Activated CD4-positive, CD25-positive, alpha-beta regulatory T cell (primary cell): ENCODE measurements at places on chromosomes 12 and 14.

GRCh38 chr14:82113710-82114109 lies 580.1 kb upstream of the SEL1L start:
- DNase-seq = no peak

DNA sequence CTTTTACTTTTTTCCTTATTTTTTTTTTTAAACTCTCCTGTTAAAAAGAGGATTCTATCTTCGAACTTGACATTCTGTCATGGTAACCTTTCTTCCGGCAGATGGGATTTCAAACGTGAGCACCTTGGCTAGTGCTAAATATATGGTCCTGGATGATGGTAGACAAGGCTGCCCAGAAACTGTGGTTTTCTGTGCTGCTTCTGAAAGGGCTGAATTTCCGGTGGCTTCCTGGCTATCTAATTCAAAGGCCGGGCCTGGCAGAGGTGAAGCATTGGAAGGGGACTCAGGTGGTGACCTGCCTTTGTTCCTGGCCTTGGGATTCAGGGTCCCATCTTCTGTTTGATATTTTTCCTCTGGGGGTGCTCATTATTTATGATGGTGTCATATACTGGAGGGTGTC lies 118.6 kb upstream of the MYL2 start:
- no peak for DNase-seq

- DNase-seq = no peak
Observed at GRCh38 chr12:76649099-76649498, 89.5 kb upstream of the OSBPL8 start.

DNA sequence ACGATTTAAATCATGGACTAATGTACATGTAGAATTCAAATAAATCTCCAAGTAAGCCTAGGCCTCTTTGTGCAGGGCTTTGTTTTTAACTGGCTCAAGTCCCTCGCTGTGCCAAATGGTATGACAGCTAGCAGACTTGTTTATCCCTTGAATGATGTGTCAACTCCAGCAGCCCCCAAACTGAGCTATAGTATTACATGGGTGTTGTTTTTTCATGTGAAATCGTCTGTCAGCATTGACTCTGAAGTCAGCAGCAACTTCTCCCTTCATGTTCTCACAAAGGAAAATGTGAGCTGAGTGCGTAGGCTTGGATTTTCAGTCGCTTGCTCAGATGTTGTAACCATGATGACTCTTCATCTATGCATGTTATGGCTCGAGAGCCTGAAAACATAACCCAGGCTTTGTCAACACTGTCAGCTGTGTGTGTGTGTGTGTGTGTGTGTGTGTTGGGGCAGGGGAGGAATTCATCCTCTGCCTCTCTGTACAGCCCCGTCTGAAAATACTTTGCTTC lies 73.3 kb downstream of the PTHLH start:
- DNase-seq = no peak

DNA sequence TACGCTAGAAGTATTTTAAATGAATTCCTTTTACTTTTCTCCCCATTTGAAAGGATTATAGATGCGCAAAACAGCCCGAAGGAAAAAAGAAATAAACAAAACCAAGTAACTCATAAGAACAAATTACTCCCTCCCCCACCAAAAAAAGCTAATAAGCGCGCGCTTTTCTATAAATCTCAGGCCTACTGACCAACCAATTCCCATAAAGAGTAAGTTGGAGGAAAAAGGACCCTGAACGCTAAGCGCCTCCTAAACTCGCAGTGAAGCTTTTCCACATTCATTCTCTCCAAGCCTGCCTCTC lies 588 bp downstream of the MBIP start:
- no peak for DNase-seq

GRCh38 chr12:49277466-49277865 lies 12.6 kb downstream of the TUBA1C start:
- no peak for DNase-seq

DNA sequence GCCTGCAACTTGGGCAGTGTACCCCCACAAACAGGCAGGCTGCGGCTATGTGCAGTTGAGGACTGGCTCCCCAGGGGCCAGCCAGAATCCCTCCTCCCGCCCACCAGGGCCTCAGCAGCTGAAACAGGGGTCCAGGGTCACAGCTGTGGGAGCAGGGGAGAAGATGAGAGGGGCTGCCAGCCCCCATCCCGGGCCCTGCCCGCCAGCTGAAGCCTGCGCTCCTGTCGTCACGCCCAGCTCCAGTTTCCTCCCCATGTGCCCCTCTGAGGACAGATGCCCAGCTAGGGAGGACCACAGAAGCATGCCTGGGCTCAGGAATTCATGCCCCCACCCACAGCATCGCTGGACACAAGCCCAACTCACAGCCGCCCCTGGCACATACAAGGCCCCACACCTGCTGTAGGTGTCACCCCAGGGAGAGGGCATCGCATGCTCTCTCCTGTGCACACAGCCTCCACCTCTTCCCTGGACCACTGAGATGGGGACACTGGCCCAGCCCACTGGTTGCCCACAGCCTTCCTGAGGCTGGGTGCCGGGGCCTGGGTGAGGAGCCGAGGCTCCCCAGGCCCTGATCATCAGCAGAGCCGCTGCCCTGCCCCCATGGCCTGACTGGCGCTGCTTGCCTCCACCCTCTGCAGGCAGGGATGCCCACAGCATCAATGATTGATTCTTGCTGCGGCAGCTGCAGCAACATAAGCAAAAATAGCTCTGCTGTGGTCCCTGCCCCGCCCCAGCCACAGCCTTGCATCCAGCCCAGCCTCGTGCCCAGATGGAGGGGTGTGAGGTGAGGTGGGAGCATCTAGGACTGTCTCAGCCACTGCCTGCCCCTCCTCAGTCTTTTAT lies 3.7 kb upstream of the CLBA1 start:
- no peak for DNase-seq

DNA sequence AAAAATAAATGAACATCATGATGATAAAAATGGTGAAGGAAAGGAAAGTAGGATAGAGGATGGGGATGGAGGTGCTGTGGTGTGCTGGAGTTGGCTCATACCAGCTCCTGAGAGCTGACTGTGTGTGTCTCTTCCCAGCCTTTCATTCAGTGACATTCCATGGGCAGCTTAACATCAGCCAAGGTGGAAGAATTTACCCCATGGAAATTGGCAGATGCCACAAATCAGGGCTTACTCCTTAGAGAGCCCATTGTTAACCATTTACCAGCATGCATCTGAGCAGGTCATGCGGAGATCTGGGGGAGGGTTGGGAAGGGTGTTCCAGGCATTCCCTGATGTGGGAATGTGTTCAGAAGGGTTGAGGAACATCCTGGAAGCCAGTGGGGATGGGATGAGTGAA lies 164.7 kb upstream of the MYL2 start:
- DNase-seq = no peak

- DNase-seq = no peak
Observed at GRCh38 chr12:28294300-28294699, 104.0 kb downstream of the CCDC91 start.

GRCh38 chr14:94124582-94125377 lies 4.6 kb downstream of the IFI27L2 start:
- no peak for DNase-seq

DNA sequence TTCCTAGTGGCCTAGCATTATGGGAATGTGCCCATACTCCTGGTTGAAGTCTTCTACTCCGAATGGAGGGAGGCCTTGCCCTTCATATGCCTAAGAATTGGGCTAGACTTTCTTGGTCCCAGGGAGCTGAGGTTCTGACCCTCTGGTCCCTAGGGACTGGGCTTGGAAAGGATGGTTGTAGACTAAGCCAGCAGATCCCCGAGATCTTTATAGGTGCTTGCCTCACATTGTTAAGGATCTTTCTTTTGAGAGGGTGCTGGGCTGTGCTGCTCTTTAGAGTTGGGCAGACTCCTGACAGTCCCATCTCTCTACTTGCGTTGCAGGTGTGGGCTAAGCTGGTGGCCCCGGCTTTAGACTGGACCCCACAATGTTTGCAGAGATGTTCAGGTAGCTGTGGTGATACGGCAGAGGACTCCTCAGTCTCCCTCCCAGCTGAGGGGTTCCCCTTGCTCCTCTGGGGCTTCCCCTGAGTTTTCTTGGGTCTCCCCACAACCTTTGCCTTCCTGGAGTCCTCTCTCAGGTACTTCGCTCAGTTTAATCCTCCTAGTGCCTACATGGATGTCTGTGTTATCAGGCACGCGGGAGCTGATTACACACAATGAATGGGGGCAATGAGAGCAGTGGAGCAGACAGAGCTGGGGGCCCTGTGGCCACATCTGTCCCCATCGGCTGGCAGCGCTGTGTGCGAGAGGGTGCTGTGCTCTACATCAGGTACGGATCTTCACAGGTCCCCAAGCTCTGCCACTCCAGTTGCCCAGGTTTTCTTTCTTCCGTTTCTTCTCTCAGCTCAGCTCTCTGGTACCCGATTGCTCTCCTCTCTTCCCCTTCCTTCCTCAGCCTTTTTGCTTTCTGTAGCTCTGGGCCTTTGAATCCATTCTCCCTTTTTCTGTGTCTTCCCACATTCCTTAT lies 1.3 kb downstream of the MBD6 start:
- no peak for DNase-seq

GRCh38 chr14:59376686-59377085 lies 88.5 kb downstream of the GPR135 start:
- no peak for DNase-seq

DNA sequence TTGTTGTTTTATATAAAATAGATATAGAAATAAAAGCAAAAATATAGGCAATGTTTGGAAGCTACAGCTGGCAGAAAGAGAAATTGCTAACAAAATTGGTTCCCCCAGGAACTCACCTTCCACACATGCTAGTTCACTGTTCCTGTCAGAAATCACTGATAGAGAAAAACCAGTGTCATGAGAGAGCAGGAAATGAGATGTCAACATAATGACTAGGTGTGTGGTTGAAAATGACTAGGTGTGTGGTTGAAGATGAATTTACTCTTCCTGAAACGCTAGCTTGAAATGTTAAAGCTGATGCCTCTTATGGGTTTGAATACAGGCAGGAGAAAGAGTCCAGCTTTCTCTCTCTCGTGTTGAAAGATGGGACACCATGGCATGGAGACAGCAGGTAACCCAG lies 216.3 kb downstream of the C12orf42 start:
- DNase-seq = no peak

DNA sequence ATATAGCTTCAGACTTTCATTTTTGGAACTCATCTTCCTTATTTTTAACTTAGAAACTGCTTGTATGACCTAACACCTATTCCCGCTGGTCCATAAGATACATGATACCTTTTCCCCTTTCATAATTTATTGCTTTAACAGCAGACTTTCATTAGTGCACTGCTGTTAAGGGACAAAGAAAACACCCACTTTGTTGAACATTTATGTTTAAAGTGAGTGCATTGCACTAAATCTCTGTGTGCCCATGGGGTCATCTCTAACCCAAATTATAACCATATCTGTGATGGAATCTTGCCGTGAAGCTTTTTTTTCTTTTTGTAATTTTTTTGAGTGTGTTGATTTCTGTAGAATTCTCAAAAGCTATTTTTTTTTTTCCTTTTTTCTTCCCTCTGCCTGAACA lies 261.8 kb downstream of the TMTC2 start:
- DNase-seq = no peak

DNA sequence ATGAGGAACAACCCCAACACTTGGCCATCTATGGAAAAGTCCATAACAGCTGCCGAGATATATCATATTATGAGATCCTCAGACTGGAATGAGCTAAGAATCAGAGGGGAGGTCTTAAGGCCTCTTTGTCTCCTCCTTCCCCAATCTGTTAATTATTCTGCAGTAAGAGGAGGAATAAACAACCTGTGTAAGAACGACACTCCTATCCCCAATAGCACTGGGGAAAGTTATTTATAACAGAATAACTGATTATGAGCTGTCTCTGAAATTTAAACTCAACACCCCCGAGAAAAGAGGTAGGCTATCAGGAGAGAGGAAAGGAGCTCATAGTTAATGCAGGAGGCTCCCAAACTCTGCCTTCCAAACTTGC lies 68.0 kb downstream of the NIN start:
- no peak for DNase-seq

DNA sequence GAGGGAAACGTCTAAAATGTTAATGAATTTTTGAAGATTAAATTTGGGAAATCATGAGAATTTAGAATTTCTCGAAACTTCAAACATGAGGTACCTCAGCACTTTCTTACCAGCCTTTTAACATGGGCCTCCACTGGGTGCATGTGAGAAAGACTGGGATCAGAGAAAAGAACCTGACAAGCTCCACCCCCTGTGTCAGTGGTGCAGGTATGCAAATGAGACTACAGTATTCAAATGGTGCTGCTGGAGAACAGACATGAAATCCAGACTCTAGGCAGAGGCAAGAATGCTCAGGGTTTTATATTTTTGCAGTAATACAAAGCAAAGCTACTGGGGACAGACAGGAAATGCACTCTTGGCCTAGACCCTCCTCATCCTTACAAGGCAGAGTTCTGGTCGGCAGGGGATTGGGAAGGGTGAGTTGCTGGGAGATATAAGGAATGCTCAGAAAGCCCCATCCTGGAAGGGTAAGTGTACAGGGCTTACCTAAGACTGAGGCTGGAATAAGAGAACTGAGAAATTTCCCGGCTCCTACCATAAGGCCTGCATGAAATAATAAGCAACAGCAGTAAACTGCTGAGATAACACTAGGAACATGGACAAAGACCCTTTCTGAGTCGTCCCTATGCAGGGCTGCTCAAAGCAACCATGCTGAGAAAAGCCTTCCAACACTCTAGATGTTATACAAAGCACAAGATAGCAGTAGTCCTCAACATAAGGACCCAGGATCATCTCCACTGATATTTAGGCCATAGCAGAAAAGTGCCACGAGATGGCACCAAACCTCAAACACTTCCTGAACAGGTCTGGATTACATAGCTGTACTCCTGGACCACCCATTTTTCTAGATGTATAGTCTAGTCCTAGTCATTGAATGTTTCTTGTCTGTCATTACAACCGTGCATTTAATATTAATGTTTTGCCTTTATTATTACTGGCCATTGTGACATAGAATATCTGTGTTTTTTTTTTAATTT lies 260.8 kb downstream of the RASSF9 start:
- no peak for DNase-seq

DNA sequence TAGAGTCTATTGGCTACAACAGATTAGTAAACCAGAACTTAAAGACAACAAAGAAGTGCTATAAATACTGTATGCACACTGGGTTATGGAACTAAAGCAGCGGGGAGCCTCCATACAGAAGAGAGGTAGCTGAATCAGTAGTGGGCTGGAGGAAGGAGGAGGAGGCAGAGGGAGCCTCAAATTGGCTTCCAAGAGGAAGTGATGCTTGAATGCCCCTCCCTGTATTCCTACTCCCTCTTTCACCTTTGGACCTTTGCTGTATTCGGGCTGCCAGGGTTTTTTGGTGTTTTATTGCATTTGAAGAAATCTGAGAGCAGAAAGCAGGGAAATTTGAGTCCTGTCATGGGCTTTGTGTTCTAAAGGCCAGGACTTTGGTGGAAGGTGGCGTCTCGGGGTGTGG lies 104.0 kb upstream of the PTPRB start:
- DNase-seq = no peak

DNA sequence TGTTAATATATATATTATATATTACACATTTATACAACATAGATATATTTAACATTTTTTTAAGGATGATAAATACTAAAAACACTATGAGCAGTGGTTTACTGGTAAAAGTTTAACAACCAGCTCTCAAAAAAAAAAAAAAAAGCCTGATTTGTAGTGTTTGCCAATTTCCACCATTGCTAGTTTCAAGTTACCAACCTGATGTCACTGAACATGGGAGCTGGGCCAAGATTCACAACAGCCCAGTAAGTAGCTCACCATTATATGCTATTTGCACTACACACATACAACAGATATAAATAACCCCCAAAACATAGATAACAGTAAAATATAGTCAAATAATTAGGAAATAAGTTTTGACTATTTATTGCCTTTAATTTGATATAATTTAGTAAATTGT lies 28.9 kb upstream of the TMX1 start:
- DNase-seq = no peak

GRCh38 chr12:78584695-78585094 lies 279.9 kb upstream of the SYT1 start:
- DNase-seq = no peak
